ENCODE measurements at places on chromosomes 6 and 20.

- no peak for DNase-seq
Observed at GRCh38 chr6:56863366-56863765, 91.5 kb upstream of the BEND6 start.

- no peak for DNase-seq
Observed at GRCh38 chr6:64254558-64254957, 619.0 kb downstream of the PHF3 start.

DNA sequence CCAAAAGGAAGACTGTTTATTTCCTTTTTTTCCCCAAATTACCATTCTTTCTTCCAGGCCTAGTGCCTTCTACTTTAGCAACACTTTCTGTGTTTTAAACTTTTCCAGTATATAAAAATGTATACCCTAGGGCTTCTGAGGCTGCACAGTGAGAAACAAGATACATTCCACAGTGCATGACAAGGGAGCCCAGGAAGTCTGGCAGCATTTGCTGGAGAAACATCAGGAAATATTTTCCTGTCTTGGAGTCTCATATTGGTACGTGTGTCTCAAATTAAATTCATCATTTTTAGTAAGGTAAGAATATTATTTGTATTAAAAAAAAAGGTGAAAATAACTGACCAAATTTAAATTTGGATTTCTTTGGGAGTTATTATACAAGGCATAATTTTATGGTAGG lies 662.6 kb downstream of the RFPL4B start:
- no peak for DNase-seq

GRCh38 chr20:22584522-22584921 lies at the start of gene FOXA2:
Gene FOXA2, minus strand, starts transcription at chr20:22584572. Its CDS starts 294 bp downstream, at chr20:22584278.
- DNase-seq, result no peak

- no peak for DNase-seq
Observed at GRCh38 chr6:143039548-143039947, 21.1 kb upstream of the AIG1 start.

Measured in central memory CD4-positive, alpha-beta T cell (primary cell).